Retinal pigment epithelial cell (primary cell): ENCODE measurements at places on chromosomes 5 and 9.
A peak's percentile ranks its signal among the peaks of the same experiment; 100 is the strongest.

DNA sequence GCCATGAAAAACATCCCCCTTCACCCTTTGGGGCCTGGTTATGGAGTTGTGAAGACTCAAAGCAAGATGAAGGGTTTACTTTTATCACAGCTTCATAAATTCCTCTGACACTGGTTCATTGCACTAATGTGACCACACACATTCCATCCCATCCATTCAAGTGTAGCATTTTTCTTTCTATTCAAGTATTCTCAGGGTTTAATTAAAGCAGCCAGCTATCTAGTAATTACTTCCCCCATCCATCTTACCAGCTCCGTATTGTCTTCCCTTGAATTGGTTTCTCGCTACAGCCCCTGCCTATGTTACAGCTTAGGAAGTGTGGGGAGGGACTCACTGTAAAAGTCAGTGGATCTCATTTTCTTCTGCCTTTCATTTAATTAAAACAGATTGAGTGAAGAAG, 387.0 kb upstream of the RFX3 start:
- DNase-seq = peak; percentile 84

GRCh38 chr9:21081999-21082398, 4.3 kb upstream of the IFNB1 start:
- no peak for DNase-seq

GRCh38 chr5:123671042-123671441, 159.1 kb downstream of the CSNK1G3 start:
- no peak for DNase-seq

DNA sequence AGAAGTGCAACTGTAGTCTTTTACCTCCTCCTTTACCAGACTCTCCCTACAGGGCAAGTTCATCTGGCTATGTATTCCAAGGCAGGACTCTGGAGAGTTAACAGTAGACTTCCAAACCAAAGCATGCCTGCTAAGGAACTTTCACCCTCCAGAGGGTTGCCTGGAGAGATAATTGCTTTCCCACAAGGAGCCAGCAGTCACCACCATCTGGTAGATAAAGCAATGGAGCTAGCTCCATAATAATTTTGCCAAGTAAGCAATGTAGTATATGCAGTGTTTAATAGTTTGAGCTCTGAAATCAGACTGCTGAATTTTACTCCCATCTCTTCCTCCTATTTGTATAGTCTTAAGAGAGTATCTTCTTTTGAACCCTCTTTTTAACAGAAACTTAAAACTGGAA, 566.8 kb upstream of the PTGER4 start:
- no peak for DNase-seq

- no peak for DNase-seq
Measured at GRCh38 chr5:75933489-75933888, 149.7 kb upstream of the SV2C start.

DNA sequence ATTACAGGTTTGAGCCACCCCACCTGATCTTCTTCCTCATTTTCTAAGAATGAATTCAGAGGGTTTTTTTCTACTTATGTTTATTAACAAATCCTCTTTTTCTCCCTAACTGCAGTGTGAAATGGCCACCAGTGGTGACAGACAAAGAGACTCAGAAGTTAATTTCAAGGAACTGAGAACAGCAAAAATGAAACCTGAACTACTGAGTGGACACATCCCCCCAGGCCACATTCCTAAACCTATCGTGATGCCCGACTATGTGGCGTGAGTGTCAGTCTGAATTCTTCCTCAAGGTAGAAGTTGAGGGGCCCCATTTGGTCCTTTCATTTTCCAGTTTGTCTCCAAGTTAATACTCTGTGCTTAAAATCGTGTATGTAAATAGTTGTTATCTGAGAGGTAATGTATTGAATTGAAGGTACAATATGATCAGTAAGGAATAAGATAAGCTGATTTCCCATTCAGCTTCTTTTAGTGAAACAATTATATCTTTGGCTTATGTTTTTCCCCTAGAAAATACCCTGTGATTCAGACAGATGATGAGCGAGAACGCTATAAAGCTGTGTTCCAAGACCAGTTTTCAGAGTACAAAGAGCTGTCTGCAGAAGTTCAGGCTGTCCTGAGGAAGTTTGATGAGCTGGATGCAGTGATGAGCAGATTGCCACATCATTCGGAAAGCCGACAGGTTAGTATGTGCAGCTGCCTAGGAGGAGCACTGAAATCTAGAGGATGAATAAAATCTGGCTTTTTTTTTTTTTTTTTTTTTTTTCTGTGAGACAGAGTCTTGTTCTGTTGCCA, 17.7 kb downstream of the MARVELD2 start:
- no peak for DNase-seq

DNA sequence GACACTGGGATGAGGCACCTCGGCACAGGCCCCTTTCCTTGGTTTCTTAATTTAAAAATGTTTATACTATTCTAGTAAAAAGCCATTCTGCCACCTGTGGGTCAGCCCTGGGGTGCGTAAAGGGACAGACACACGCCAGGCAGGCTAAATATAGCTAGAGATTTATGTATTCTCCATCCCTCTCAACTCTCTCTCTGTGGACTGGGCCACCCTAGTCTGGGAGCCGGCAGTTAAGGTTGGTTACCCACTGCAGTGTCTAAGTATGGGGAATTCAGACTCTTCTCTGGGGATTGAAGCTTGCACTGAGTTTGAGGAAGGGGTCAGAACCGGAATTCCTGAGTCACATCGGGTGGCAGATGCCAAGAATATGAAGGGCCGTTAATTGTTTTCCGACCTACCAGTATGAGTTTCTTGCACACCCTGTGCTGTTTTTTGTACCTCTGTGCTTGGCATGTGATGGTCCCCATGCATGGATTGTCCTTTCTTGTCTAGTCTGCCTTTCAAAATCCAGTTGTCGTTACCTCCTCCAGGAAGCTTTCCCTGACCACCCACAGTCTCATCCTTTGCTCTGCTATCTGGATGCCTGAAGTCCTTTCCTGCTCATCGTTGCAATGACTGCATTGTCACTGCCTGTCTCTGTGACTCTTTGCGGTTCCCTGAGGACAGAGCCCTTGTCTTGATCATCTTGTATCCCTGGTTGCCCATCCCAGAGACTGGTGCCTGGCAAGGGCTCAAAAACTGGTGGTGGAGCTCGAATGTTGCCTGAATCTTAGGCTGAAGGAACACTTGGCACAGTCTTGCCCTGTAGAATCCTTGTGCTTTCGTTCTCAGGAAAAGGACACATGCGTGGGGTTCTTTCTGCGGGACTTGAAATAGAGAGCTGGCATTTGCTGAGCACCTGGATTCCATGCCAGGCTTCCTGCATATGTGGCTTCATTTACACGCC, 2.1 kb downstream of the NEURL1B start:
- DNase-seq = no peak

DNA sequence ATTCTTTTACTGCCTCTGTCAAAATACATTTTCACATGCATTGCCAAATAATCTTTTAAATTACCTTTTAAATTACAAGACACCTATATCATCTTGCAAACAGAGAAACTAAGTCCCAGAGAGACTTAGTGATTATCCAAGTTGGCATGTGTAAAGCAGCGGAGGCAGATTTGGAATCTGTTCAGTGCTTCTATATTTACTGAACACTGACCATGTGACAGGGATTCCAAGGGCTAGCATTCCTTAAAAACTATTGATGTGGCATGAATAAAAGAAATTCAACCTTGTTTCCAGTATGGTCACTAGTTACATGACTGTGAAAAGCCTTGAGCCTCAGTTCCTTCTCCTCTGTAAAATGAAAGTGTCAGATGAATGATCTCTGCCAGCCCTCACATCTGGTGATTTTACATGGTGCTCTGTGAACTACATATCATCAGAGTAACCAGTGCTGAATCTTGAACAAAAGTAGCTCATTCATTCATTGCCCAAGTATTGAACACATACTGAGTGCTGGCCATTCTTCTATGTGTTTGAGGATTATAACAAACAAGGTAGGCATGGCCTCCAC, 71.9 kb upstream of the PPP1R2B start:
- no peak for DNase-seq

GRCh38 chr9:83413367-83413766, 124.8 kb downstream of the FRMD3 start:
- no peak for DNase-seq
